Esophagus squamous epithelium (tissue), 5 donors: ENCODE measurements at places on chromosomes 2 and 18. TPM values are rescaled to one million over a fixed set of nuclear protein-coding genes. Genes with fewer than 3 reads are reported as not detected.

DNA sequence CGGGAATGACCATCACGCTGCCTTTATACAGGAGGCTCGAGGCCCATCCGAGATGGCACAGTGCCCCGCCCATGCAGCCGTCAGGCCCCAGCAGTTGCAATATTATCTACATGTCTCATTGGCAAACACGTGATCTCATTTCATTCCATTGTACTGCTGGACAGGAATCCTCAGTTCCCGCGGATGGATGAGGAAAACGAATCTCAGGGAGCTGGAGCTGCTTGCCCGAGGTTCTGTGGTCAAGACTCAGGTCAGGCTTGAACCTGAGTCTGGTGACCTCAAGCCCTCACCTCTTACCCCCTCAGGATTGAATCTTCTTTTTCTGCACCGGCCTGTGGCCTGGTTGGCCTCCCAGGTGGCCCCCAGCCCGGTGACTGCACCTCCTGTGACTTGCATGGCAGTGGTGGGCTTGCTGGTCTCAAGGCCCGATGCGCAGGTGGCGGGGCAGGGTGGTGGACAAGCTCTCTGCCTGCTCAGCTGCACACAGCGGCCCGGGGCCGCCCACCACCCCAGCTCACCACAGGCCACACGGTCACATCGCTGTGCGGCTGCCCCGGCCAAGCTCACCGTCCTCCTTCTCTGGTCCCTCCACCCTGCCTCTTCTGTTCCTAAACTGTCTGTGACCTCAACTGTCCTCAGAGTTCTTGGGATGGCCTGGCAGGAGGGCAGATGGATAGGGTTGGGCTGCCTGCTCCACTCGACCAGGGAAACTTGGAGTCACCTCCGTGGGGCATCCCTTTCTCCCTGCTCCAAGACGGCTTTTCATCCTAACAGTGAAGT, 52.0 kb upstream of the HS6ST1 start:
- no peak for DNase-seq

DNA sequence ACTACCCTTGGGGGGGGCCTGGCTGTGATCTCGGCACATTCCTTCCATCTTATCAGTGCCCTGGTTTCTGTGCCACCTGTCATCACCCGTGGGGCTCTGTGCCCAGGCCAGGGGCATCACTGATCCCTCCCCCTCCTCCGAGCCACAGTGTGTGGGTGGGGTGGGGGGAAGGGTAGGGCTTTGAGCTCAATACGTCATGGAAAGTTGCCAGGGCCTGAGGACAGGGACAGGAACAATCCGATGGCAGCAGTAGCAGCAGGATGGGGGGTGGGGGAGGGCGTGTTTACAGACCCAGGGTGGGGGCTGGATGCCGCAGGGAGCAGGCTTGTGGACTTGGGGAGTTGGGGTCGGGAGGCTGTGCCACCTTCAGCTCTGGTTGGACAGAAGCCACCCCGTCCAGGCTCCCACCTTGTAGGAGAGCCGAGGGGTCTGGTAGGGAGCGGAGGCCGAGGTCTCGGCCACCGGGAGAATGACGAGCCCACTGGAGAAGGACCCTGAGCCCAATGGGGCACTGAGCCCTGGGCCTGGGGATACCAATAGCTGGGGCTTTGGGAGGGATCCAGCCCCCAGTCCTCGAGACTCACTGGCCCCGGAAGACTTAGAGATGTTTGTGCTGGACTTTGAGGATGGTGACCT, 3.5 kb downstream of the SLC4A3 start:
- DNase-seq = no peak

- no peak for DNase-seq
These were observed 268.2 kb downstream of the RPIA start for GRCh38 chr2:88959480-88960204.

GRCh38 chr2:209496586-209496982, 72.7 kb downstream of the MAP2 start:
- DNase-seq = no peak

SERTAD2 gene
- total RNA-seq = 54.0 TPM

CCDC141 gene
- total RNA-seq = 1.8 TPM
